ENCODE measurements at places on chromosomes 3 and 15.

GRCh38 chr3:59380146-59380545 lies 330.3 kb upstream of the CFAP20DC start:
- no peak for ATAC-seq

DNA sequence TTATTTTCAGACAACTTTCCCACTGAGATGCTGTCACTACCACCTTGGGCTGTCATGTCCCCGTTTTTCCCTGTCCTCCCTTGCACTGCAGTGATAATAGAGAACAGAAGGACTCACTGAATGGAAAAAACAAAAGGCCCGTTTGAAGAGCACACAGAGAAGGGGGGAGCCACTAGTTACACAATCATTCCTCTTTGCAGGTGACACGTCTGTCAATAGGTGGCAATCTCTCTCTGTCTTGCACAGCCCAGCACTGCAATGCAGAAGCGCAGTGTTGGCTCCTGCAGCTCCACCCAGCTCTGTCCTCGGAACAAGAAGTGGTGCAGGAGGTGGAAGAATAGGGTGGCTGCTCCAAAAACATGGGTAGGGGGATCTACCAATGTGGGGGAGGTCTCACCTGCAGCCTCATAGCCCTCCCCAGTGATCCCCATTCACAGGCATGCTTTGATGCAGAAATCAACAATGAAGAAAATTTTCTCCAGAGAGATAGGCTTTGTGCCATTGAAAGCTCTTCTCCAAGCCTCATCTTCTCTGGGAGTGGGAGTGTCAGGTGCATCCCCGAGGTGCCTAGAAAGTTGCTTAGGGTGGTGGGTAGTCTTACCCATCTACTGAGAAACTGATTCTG lies 31.8 kb downstream of the FSTL1 start:
- peak; percentile 65 for ATAC-seq

DNA sequence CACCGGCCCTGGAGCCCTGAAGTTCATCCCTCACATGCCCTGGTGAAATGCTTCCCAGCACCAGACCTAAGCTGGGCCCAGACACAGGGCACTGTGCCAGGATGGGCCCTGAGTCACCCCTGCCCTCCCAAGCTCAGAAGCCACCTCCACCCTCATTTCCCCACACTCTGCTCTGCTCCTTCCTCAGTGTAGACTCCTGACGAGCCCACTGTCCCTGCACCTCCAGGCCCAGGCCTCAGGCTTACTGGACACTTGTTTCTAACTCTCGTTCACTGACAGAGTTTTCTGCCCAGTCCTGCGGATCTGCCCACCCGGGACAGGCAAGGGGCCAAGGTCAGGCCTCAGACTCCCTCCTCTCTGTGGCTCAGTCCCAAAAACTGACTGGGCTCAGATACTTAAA lies 112.6 kb upstream of the RNF7 start:
- no peak for ATAC-seq

DNA sequence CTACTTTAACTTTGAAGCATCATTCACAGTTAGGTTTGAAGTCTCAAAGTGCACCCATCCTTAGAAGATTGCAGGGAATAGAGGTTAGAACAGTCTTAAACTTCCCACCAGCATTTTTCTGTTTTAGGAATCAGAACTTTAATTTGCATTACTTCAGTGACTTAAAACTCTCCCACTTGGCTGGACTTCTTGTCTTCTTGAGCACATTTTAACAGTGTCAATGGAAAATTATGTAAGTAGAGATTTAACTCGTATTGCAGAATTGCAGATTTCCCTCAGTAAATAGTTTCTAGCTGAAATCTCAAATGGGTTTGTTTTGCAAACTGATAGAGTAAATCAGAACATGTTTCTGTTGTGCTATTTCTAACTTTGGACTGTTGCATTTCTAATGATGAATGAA lies 369.6 kb downstream of the OTOL1 start:
- ATAC-seq = no peak

DNA sequence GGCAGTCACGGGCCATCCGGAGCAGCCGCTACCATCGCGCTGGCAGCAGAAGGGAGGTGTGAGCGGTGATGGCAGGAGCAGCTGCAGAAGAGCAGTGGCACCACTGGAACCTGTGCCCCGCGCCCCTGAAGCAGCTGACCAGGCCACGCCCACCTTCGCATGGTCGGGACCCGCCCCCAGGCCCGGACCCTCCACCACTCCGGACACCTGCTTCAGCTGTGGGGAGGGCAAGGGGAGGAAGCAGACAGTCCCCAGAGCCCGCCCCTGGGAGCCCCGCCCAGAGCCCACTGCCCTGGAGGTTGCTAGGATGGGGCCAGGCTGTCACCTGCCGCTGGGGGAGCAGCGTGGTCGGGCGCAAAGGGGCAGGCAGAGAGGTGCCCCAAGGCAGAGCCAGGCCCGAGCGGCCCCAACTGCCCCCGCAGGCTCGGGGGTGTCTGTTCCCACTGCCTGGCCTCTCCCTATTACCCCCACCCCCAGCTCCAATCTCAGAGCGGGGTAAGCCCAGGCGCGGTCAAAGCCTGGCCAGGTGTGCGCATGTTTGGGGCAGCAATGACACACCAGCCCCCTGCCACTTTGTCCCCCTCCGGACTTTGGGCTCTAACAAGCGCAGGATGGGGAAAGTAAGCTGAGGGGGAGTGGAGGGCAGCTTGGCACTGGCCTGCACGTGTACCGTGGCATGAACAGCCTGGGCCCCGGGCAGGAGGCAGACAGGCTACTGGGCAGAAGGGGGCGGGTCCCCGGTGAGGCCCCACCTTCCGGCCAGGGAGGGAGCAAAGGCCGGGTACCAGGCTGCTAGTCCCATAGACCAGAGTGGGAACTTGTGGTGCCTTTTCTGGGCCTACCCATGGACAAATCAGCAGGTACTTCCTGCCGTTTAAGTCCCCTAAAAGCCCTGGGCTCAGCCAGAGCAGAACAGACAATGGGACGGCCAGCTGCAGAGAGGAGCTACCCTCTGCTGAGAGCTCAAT lies 8.7 kb downstream of the SPCS1 start:
- ATAC-seq = no peak

DNA sequence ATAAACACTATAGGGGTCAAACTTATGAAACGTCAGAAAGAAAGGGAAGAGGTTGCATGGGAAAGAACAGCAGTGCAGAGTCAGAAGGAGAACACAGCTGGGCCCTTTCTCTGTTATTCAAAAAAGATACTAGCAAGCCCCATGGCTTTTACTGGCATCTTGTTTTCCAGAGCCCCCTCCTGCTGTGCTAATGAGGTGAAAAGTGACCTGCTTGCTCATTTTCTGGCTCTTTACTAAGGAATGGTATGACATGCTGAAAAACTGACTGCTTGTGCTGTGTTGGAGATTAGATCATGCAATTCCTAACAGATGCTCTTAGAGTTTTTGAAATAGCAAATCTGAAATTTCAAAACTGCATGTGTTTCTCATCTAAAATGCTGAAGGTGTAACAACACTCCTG lies 541.6 kb upstream of the ALCAM start:
- ATAC-seq = peak; percentile 42

DNA sequence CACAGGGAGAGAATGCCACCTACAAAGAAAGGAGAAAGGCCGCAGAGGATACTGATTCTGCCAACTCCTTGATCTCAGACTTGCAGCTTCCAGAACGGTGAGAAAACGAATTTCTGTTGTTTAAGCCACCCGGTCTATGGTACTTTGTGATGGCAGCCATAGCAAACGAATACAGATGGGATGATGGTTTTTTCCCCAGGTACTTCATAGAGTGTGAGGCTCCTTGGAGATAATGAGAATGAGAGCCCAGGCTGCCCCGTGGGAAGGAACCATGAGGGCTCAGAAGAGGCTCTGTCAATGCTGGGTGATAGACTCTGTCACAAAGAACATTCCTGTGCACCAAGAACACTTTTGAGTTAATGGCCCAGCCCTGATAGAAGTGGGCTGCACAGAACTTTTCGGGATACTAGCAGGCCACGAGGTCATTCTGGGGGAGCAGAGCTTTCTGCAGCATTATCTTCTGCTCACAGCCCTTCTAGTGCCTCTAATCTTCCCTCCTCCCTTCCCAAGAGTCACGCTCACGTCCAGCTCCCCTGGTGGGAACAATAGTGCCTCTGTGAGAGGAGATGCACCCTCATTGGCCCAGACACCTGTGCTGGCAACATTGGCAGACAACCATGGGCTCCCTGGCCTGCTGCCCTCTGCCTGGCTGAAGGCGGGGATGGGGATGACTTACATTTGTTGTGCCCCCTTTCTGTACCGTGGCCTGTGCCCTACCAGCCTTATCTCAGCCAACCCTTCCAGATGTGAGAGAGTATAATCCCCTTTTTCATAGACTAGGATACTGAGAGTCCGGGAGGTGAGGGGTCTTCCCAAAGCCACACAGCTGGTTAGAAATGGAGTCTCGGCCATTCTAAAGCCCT lies 5.2 kb upstream of the RLBP1 start:
- ATAC-seq = no peak

- ATAC-seq = peak; percentile 82
Measured at GRCh38 chr3:156416846-156417558, 137.9 kb downstream of the SSR3 start.
